Stimulated activated CD4-positive, alpha-beta T cell treated with anti-CD3 and anti-CD28 coated beads, Interleukin-4, amount 100 ng/mL, for 4 hours (primary cell): ENCODE measurements at places on chromosomes 16 and 17.

- DNase-seq: no peak
These were observed 640 bp upstream of the NAGLU start for GRCh38 chr17:42535155-42536047.

DNA sequence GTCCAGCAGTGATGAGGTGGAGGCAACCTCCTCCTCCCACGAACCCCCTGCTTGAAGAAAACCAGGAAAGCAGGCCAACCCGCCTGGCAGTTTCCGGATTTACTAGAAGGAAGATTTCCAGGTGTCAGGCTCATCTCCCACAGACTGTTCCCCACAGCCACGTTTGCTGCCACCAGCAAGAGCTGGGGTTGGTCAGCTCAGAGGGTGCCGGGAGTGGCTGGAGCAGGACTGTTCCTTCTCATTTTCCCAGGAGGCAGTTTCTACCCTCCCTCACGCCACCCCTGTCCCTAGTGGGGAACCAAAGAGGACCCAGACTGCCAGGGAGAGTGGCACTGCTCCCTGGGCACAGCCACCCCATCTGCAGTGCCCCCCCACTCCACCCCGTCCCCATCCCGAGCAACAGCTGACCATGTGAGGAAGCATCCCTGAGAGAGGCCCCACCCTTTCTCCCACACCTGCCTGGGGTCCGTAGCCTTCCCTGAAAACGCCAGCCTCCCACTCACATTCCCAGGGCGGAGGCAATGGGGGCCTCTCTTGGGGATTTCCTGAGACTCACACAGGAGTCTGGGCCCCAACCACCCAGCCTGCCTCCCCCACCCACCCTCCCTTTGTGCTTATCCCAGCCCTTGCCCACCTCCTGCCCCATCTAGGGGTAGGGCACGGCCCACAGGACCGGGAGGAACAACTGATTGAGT lies 5.9 kb downstream of the KRT17 start:
- DNase-seq: no peak

- DNase-seq: no peak
These were observed 41.8 kb downstream of the GAS7 start for GRCh38 chr17:10156599-10156947.

DNA sequence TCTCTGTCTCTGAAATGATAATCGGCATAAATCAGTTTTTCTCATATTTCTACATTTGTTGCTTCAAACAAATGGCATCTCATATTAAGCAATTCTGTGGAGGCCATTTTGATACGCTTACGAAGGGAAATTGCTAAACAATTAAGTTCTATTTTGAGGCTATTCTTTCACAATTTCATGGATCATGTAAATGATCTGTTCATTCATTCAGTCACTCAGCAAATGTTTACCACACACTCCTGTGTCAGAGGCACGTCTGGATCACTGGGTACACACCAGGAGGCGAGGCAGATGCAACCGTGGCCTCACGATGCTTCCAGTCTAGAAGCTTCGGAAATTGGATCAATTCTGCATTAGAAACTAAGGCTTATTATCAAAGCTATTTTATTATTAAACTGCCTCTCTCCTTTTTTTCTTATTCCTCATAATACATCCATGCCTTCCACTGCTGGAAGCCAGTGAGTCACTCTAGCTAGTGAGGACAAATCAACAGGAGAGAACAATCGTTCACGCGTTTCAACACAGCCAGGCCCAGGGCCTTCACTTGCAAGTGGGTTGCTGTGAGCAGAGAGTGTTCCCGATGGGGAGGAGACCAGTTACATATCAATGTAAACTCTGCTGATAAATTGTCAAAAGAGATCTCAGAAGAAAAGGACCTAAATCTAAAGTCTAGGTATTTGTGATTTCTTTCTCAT lies 11.3 kb upstream of the SLC39A11 start:
- no peak for DNase-seq

DNA sequence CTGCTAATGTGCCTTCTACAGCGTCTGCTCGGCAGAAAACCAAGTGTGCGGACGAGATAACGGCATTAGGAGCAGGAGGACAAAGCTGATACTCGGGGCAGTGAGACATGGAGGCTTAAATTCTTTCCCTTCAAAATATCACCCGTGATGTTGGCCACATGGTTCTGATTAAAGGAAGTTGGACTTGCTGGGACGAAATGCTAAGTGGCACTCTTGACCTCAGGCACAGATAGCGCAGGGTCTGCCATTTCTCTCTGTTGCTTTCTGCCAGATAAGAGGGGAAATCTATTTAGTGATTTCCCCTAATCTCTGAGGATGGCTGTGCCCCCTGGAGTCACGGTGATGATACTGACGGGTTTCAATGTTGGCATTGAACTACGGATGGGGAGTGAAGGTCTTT lies 509.6 kb upstream of the EEF2KMT start:
- DNase-seq: no peak

DNA sequence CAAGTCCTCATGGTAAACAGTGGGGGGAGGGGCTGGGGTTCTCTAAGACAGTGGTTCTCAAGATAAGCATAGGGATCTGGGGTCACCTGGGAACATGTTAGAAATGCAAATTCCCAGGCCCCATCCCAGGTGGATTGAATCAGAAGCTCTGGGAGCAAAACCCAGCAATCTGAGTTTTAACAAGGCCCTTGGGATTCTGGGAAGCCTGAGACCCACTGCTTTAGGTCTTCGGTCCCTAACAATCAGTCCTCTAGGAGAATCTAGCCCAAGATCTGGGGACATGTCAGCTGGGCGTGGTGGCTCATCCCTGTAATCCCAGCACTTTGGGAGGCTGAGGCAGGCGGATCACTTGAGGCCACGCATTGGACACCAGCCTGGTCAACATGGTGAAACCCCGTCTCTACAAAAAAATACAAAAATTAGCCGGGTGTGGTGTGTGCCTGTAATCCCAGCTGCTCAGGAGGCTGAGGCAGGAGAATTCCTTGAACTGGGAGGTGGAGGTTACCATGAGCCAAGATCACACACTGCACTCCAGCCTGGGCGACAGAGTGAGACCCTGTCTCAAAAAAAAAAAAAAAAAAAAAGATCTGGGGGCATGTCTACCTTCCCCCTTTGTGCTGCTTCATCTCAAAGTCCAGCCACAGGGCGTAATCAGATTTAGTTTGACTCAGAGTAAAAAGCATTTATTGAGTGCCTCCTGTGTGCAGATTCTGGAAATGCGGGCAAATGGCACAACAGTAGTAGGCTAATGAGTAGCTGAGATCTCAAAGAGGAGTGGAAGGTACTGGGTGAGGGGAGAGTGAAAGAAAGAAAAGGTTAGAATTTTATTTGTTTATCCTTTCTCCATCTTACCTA lies 8.8 kb upstream of the NR1D1 start:
- no peak for DNase-seq

DNA sequence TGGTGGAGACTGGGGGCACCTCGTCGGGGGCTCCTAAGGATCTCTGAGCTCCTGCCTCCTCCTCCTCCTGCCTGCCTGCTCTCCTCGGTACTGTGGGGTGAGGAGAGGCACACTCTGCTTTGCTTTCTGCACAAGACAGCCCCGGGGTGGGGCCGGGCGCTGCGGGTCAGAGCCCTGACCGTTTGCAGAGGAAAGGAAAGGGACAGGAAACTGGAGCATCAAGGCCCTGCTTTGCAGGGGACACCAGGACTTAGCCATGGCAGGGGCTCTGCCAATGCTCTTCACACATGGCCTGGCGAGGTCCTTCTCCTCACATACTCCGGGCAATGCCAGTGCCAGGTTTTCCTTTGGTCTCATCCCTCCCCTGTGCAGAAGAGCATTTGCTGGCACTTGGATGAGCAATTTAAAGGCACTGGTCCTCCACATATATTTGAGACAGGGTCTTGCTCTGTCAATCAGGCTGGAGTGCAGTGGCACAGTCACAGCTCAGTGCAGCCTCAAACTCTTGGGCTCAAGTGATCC lies 23.8 kb upstream of the DOC2B start:
- no peak for DNase-seq

DNA sequence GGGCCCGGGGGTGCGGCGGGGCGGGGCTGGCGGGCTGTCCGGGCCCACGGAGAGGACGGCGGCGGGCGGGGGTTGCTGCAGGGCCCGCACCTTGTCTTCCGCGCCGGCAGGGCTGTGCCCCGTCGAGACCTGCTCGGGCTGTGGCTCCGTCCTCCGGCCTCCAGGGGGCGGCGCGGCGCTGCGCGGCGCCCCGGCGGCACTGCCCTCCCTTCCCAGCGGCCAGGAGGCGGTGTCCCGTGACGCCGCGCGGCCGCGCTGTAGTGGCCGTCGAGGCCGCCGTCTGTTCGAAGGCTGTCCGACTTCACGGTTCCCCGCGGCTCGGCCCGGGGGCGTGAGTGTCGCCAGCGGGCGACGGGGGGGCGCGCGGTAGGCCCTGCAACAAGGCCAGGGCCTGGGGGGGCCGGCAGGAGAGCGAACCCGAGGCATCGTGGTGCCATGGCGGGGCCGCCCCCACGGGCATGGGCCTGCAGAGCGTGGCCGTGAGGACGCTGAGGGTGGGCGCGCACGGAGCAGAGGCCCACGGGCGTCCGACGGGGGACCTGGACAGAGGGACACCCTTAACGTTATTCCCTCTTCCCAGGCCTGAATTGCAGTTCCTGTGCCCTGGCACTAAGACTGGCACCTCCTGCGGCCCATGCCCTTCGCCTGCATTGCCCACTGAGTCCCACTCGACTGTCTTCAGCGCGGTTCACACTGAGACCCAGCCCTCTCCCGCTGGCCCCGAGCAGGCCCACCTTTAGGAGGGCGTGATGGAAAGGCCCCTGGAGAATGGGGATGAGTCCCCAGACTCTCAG lies at the start of gene PLEKHG4:
Gene PLEKHG4 (plus strand): TSS at position 237 of the 794 bp plus-strand sequence. CDS start 513 bp downstream, at position 750.
- peak; percentile 81 for DNase-seq

- no peak for DNase-seq
These were observed 294.4 kb downstream of the NPIPA8 start for GRCh38 chr16:18041864-18042834.

DNA sequence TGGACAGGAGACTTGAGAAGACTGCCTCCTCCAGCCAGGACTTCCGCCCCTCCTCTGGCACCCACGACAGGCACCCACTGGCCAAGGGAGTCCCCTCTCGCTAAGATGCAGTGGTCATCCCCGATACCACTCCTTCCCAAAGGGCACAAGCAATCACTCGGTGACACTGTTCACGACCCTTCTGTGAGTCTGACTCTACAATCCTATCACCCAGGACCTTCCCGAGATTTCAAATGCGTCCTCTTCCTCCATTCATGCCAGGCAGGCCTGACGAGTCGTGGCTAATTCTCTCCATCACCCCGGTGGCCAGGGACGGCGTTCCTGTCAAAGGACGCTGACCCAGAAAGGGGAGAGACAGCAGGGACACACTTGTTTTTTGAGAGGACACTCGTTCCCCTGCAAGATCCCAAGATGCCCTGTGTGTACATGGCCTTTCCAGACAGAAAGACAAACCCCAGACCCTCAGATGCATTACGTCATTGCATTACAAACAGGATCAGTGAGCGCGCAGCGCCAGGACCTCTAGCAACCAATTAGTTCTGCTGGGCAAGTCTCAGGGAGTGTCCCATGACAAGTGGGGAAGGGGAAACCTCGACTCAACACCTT lies 12.2 kb downstream of the FBXO31 start:
- no peak for DNase-seq

GRCh38 chr16:73482310-73482709 lies 434.4 kb upstream of the ZFHX3 start:
- DNase-seq: no peak

DNA sequence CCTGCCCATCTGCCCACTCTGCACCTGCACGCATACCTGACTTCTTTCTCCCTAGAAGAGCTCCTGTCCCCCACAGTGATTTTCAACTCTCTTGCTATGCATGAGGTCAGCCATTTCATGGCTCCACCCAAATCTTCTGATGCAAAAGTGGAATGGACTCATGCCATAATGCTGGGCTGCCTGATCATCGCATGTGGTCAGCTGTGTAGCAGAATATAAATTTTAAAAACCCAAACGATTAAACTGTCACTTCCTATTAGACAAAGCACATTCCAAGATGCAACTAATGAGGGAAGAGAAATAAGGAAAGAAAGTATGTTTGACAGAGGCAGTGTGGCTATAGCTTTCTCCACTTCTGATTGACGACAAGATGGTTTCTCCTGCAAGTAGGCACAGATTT lies 26.1 kb downstream of the GRIN2A start:
- no peak for DNase-seq

- DNase-seq: no peak
These were observed 42.1 kb upstream of the DLX4 start for GRCh38 chr17:49926886-49927285.

DNA sequence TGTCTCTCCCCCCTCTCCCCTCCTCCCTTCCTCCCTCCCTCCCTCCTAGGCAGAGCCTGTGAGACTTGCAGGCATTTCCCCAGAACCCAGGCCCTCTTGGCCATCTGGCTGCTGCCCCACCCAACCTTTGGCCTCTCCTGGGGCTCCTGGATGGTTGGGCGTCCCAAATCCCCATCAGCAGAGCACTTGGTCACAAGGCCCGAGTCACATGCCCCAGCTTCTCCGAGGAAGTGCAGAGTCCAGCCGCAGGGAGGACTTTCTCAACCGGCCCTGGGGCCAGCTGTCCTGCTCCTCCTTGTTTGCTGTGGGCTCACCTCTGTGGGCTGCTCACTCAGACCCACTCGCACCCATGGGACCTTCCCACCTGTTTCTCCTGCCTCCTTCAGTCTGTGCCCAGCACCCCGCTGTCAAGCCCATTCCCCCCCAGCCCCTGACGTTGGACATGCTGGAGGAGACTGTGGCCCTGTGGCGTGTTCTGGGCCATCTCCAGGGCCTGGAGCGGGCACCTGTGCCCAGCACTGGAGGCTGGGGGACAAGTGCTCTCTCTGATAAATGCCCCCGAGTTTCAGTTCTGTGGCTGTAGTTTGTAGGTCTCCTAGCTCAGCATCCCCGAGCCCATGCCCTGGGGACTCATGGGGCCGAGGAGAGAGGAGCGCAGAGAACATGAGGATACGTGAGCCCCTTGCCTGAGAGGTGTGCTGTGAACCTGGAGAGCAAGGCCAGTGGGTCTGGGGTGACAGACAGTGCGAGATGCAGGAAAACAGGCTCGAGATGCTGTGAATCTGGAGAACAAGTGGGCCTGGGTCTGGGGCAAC lies 42.3 kb upstream of the ZNF750 start:
- DNase-seq: no peak

- peak; percentile 22 for DNase-seq
These were observed 8.2 kb downstream of the FMNL1 start for GRCh38 chr17:45229681-45230409.

GRCh38 chr16:15810411-15810810 lies 46.4 kb downstream of the MYH11 start:
- no peak for DNase-seq

- DNase-seq: no peak
These were observed 375 bp downstream of the STUB1 start for GRCh38 chr16:680625-680945.

DNA sequence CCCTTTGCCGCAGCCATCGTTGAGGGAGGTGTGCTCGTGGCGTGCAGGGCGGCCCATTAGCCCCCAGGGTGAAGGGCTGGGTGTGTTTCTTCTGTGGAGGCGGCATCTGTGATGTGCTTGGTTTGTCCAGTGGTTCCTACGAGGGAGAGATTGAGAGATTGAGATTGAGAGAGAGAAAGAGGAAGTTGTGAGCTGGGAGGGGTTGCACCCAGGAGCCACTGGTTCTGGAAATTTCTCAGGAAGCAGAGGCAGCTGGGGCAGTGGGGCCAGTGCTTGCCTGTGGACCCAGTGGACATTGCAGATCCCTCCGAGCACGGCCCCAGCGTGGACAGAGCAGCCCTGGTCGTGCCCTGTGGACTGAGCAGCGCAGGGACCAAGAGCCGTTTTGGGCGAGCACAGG lies 72.0 kb upstream of the ZNF750 start:
- DNase-seq: no peak
